Suppressor macrophage (primary cell): ENCODE measurements at places on chromosomes 7 and 10.

- DNase-seq, result no peak
These were observed 36.2 kb downstream of the RAMP3 start for GRCh38 chr7:45193828-45194227.

DNA sequence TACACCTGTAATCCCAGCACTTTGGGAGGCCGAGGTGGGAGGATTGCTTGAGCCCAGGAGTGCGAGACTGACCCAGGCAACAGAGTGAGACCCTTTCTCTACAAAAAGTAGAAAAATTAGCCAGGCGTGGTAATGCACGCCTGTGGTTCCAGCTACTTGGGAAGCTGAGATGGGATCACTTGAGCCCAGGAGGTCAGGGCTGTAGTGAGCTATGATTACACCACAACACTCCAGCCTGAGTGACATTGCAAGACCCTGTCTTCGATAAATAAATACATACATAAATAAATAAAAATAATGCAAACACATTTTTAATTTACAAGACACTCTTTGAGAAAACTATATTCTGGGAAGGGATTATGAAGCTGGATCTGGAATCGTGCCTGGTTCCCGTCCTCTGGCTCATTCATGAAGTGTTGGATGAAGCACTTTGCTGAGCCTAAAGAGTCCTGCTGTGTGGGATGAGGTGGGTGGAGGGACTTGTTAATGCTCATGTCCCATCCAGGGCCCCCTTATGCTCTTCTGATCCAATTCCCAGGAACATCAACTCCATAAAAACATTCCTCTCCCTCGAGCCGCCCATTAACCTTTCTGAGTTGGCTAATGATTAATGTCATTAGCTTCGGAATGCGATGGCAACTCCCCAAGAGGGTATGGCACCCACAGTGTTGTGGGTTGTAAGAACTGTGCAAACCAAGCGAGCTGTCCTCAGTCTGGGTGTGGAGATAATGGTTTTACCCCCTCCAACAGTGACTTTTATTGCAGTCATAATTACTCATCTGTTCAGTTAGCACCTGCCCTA is 236.3 kb downstream of the BAMBI start:
- no peak for DNase-seq

DNA sequence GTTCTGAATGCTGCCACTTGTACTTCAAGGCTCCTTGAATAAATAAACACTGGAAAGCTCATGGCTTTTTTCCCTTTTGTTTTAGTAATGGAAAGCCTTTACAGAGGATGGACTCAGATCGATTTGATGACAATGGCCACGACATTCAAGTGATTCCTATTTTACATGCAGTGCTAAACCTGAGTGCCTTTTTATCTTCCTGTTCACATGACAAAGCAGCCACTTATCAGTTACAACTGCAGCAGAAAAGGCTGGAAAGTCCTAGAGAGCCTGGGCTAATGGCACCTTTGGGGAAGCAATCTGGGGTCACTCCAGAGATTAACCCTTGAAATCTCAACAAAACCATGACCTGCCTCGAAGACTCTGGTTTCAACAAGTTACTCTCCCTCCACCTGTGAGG is 249.0 kb upstream of the AUTS2 start:
- DNase-seq, result no peak

- DNase-seq, result no peak
These were observed 114.2 kb downstream of the EGFR start for GRCh38 chr7:55132890-55133551.

GRCh38 chr7:26365077-26365900 is 73.6 kb downstream of the SNX10 start:
- peak; percentile 87 for DNase-seq

- no peak for DNase-seq
These were observed 13.3 kb downstream of the GPR146 start for GRCh38 chr7:1057416-1058291.

- no peak for DNase-seq
These were observed 182.1 kb downstream of the PFKFB3 start for GRCh38 chr10:6384847-6385246.

DNA sequence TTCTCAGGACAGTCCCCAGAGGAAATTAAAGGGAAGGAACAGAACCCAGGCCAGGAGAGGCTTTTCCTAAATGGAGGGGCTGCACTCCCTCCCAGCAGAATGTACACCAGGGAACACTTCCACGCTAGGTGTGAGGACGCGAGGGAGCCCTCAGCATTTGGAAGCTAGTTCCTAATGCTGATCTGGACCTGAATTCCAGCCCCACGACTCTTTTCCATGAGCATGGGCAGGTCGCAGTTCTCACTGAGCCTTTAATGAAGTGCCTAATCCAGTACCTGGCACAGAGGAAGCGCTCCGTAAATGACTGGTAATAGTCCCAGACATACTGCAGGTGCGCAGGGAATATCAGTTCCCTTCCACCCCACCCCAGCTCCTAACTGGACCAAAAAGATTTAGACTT is 1.1 kb downstream of the ALOX5 start:
- no peak for DNase-seq

- peak; percentile 7 for DNase-seq
These were observed 481 bp downstream of the SFTPA2 start for GRCh38 chr10:79559726-79560125.

GRCh38 chr7:102897856-102898531 is 14.8 kb upstream of the LRRC17 start:
- peak; percentile 47 for DNase-seq

GRCh38 chr10:103598654-103599115 is 105.2 kb downstream of the NEURL1 start:
- peak; percentile 66 for DNase-seq

GRCh38 chr10:8066124-8066523 is 11.6 kb downstream of the GATA3 start:
- no peak for DNase-seq

DNA sequence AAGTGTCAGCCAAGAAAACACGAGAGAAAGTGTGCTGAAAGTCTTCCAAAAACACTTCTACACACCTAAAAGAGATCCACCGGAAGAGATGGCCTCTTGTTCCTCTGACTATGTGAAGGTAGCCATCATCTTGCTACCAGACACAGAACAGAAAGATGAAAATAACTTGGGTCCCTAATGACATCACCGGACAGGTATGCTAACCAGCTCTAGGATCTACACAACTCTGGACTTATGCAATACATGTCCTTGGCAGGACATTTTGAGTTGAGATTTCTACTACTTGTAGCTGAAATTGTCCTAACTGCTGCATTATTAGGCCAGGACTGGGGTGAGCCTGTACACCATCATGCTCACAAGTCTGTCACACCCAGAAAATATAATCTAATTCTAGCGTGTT is 358.7 kb downstream of the ELMO1 start:
- DNase-seq, result no peak

- no peak for DNase-seq
These were observed 97.6 kb upstream of the GSDME start for GRCh38 chr7:24854866-24855265.

DNA sequence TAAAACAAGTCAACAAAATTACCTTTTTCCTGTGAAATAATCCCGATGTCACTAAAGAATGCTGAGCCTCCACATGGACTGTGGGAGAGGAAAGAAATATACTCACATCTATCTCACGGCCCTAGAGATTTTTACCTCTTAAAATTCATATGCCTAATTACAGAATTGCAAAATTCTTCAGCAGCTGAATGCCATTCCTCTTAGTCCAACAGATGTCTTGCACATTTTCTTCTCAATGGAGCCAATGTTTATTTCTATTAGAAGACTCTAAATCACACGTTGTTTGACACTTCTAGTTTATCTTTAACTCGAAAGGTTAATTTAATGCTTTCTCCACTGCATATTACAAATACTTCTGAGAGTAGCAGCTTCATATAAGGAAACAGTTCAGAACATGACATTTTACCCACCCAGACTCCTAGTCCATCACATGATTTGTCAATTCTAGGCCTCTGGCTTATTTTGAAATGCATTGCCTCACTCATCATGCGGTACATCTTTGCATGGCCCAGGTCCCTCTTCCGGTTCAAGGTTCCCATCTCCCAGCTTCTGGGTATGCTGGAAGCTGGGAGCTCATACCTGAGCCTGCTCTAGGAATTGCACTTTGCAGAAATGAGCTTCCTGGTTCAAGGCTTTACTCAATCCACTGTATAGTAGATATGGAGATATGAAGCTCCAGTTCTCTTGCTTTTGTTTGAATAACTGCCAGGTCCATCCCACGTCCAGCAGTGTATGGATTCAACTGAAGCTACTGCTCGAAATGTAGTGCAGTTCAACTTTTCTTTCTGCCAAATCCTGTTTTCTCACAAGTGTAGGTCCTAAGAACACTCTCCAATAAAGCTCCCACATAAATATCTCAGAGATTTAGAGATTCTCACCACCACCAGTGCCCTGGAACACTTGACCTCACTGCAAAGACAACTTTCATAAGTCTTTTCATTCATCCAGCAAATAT is 306.2 kb downstream of the GPR37 start:
- DNase-seq, result no peak

- peak; percentile 20 for DNase-seq
These were observed at the start of gene PRKG1 for GRCh38 chr10:51074238-51075028. PRKG1 (plus strand) TSS chr10:51074487.

DNA sequence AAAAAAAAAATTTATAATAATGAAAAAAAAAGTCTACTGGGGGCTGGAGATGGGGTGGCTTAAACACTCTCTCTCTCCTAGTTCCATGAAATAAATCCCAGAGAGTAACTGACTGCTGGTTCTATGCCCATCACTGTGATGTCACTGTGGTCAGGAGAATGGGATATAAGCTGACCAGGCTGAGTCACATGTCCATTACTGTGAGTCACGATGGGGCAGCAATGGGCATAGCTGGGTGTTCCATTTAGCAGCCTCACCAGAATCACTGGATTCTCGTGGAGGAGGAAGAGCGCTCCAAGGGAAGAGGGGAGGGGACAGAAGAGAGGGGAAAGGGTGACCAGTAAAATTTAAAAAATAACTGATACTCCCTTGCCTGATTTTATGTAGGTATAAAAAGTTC is 37.1 kb downstream of the MASTL start:
- peak; percentile 73 for DNase-seq

DNA sequence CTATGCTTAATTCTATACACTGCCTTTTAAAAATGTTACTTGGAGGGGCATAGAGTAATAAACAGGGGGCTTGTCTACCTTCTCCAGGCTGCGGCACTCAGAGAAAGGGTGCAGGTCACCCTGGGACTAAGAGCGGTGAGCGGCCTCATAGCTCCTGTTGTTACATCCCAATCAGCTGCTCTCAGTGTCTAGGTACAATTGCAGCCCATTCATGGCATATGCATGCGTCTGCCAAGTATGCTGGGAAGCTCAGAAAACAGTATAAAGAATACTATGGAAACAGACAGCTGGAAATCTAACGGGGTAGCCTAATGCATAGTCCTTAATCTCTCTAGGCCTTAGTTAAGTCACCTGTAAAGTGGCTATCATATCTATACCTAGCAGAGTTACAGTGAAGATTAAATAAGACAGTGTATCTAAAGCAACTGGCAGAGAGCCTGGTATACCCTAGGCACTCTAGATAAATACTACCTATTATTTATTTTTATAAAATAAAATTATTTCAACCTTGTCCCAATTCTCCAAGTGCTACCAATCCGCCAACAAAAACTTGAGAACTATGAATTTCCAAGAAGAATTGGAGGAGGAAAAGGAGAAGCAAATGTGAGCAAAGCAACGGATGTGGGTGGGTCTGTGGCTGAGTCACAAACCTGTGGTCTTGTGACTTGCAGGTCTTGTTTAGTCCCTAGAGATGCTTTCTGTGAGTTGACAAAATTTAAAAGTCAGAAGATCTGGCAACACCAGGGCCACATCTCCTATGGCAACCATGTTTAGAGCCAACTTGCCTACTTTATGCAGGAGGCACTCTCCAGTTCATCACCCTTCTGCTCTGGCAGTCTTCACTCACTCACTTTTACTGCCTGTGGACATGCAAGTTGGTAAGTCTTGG is 183.0 kb downstream of the RAPGEF5 start:
- DNase-seq, result peak; percentile 62

GRCh38 chr10:4120096-4120853 is 335.3 kb upstream of the KLF6 start:
- peak; percentile 93 for DNase-seq
